GOT3 (cell line): ENCODE measurements at places on chromosomes 5 and 9.

DNA sequence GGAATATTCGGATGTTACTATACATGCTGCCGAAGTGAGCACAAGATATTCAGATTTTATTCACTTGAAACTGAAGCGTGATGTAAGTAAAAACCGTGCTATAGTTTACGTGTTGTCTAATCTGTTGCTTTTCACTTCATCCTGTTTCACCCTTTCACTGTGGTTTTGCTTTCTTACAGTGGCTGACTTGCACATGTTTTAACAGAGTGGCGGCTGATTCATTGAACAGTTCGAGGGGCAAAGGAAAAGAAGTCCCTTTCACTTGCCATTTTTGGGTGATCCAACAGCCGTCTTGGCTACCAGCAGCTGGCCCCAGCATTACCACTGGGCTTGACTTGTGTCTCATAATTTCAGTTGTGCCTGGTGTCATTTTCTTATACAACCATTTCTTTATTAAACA, 134.0 kb downstream of the IRX1 start:
- DNase-seq, result no peak

DNA sequence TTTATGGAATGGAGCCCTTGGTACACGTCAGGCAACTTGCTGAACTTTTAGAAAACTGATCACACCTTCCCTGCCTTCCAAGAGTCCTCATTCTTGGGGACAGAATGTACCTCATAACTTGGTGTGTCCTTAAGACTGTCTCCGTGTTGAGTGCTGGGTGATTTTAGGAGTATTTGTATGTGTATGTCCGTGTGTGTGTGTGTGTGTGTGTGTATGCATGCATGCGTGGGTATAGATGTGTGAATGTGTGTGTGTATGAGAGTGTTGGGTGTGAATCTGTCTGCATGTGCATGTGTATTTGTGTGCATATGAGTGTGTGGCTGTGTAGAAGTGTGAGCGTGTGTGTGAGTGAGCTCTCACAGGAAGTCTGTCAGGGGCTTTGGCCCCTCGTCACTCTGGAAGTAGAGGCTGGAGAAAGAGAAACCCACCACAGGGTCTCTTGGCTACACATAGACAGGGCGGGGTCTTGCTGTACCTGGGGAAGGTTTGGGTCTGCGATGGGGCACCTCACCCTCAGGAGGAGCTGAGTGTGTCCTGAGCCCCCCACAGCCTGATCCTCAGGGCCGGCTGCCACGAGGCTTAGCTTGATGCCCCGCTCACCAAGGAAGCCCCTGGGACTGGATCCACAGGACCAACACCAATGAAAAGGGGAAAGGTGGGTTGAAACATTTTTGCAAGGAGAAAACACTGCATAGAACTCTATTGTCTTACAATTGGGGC, 33.1 kb upstream of the ANKRD33B start:
- DNase-seq, result no peak

GRCh38 chr5:4104831-4105597, 509.4 kb downstream of the IRX1 start:
- DNase-seq, result no peak

GRCh38 chr5:78604689-78605285, 43.8 kb downstream of the LHFPL2 start:
- DNase-seq, result no peak
